Inflammatory macrophage treated with lipopolysaccharide for 1 hour (primary cell): ENCODE measurements at places on chromosomes 7 and 10.

DNA sequence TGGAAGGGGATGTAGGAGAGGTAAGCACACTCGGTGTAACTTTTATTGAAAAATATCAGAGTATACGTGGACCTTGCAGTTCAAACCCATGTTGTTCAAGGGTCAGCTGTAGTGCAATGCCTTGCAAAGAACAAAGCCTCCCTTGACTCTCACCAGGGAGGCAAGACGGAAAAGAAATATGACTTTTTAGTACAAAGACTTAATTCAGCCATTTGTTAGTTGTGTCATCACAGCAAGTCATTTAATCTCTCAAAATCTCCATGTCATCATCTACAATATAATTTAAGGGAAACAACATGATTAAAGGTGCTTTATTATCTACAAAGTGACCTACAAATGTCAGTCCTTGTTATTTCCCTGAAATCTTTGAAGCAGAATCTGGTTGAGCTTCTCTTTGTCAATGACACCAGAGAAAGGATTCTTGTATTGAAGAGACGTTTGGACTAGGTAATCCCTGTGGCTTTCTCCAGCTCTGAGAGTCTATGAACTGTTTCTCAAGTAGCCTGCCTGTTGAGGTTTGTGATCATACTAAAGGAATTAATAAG is 502.8 kb downstream of the REEP3 start:
- no peak for DNase-seq

DNA sequence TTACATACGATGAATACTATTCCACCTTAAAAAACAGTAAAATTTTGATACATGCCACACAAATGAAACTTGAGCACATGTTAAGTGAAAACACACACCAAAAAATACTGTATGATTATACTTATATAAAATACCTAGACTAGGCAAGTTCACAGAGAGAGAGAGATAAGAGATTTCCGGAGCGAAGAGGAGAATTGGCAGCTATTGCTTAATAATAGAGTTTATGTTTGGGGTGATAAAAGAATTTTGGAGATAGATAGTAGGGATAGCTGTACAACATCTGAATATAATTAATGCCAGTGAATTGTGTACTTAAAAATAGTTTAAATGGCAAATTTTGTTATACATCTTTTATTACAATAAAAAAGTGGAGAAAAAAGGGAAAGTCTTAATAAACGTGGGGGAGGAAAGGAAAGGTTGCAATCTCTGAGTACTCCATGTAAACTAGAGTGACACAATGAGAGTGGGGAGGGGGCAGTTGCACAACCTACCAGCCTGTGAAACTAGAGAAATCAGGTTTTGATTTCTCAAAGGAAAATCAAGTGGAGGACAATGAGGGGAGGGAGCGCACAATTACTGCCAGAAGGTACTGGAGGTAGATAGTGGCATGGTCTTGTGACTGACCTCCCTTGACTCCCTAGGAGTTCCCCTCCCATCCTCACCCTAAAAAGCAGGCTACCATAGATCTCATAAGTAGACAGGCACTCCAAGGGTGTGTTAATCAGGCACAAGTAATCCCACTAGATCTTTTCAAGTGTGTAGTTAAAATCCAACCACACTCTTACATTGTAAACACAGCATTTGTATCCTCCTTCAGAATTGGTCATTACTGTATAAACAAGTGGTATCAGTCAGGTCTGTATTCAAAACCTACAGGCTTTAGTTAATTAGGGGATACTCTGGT is 31.6 kb upstream of the ANK3 start:
- no peak for DNase-seq

- DNase-seq, result no peak
These were observed 175.4 kb downstream of the SKAP2 start for GRCh38 chr7:26688936-26689506.

- no peak for DNase-seq
These were observed 30.9 kb upstream of the AKR1C2 start for GRCh38 chr10:5034588-5034987.

GRCh38 chr7:23117841-23118240 is 12.3 kb downstream of the KLHL7 start:
- no peak for DNase-seq
